Activated T-cell treated with anti-CD3 and anti-CD28 coated beads for 1 hour (primary cell): ENCODE measurements at places on chromosomes 4 and X.

GRCh38 chr4:129043523-129043922 is 49.8 kb downstream of the SCLT1 start:
- DNase-seq, result no peak

- no peak for DNase-seq
Observed at GRCh38 chrX:100090931-100091330, 319.1 kb downstream of the PCDH19 start.

- DNase-seq, result no peak
Observed at GRCh38 chrX:41317477-41318208, 16.3 kb upstream of the DDX3X start.

- DNase-seq, result no peak
Observed at GRCh38 chr4:76280488-76281441, 25.8 kb upstream of the STBD1 start.

- DNase-seq, result no peak
Observed at GRCh38 chr4:126559961-126560360, 1072.8 kb upstream of the INTU start.

- DNase-seq, result no peak
Observed at GRCh38 chr4:138448169-138448568, 206.0 kb upstream of the SLC7A11 start.
